ENCODE measurements at places on chromosomes 5 and 9. TPM values are rescaled to one million over a fixed set of nuclear protein-coding genes. Genes with fewer than 3 reads are reported as not detected.
A peak's percentile ranks its signal among the peaks of the same experiment; 100 is the strongest.

- H3K36me3 ChIP-seq = no peaks in the 10 kb centered on the region
- H3K27me3 ChIP-seq = no peaks in the 10 kb centered on the region
- DNase-seq = no peak
- H3K27ac ChIP-seq = no peak overlapping the region
- no peaks in the 10 kb centered on the region for H3K4me1 ChIP-seq
- no peak overlapping the region for H3K4me3 ChIP-seq
Measured at GRCh38 chr9:136278221-136278620, 25.7 kb downstream of the CCDC187 start.

- peaks cover 32% of the 10 kb centered on the region for H3K36me3 ChIP-seq
- H3K27ac ChIP-seq = peak overlapping the region; percentile 64
- H3K4me3 ChIP-seq = no peak overlapping the region
- no peak for DNase-seq
- H3K27me3 ChIP-seq = no peaks in the 10 kb centered on the region
Measured at GRCh38 chr5:143037071-143037470, 266.9 kb downstream of the ARHGAP26 start.

ECM2 gene
- total RNA-seq = not detected

DNA sequence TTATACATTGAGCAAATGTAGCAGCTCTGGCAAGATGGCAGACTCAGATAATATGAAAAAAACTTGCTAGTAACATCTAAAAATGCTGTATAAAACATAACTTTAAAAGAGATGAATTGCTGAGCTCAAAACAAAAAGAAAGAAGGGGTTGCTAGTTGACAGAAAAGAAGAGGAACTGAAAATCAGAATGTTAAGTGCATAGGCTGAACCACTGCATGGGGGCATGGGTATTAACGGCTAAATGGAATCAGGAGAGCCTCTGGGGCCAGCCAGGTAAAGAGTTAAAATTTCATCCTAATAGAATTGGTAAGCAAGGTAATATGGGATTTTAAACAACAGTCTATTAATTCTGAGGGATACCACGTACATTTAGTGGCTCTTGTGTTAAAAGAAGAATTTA is 146.8 kb downstream of the SMC2 start:
- H3K27ac ChIP-seq = no peak overlapping the region
- H3K27me3 ChIP-seq = no peaks in the 10 kb centered on the region
- no peaks in the 10 kb centered on the region for H3K36me3 ChIP-seq
- H3K4me3 ChIP-seq = no peak overlapping the region
- no peaks in the 10 kb centered on the region for H3K4me1 ChIP-seq
- no peak for DNase-seq

DNA sequence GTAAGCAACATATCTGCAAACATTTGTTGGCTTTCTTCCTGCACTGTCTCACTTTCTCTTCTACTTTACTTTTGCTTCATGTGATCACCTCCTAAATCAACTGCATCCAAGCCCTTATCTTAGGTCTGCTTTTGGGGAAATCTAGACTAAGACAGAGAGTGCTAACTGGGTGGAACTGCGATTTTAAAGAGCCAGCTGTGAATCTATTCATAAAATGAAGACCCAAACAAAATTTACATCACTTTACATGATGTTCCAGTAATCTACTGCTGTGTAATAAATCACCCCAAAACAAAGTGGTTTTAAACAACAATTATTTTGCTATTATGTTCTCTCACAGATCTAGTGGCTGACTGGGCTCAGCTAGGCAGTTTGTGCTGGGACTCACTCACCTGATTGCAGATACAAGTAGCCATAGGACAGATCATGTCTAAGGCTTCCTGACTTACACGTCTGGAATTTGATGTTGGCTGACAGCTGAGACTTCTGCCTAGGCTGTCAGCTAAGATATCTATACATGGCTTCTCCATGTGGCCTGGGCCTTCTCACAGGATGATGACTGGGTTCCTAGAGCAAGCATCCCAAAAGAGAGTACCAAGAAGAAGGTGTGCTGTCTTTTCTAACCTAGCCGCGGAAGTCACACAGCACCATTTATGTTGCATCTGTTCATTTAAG is 145.1 kb upstream of the TBCA start:
- H3K4me1 ChIP-seq = no peaks in the 10 kb centered on the region
- H3K27ac ChIP-seq = no peak overlapping the region
- peaks cover 5% of the 10 kb centered on the region for H3K27me3 ChIP-seq
- no peaks in the 10 kb centered on the region for H3K36me3 ChIP-seq

IFNE gene
- not detected for total RNA-seq

GRCh38 chr9:103999375-104000062 is 94.6 kb upstream of the SMC2 start:
- peaks cover 2% of the 10 kb centered on the region for H3K4me1 ChIP-seq
- H3K27me3 ChIP-seq = no peaks in the 10 kb centered on the region
- H3K36me3 ChIP-seq = no peaks in the 10 kb centered on the region
- DNase-seq = no peak
- no peak overlapping the region for H3K27ac ChIP-seq

DNA sequence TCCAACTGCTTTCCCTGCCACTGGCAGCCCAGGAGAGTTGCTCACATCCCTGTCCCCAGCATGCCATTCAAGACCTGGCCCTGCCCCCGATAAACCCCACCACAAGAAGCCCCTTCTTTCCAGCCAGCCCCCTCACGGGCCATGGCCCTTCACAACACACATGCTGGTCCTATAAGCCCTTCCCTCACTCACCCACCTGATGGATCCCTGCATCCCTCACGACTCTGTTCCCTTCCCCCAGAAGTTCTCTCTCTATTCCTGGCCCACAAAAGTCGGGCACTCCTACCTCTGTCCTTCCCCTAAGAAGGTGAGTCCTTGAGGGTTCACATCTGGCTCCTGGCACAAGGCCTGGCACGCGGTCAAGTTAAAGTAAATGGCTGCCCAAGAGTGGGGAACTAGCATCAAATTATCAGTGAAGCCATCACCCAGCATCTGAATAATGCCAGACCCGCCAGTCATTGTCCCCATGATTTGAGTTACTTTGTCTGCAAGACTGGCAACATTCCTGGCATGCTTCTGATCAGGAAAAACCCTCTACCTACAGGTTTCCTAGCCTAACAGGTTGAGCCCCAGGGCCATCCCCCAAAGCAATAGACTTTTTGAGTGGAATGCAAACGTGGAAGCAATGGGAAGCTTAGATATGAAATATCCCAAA is 65.9 kb downstream of the CRB2 start:
- no peak for DNase-seq
- no peak overlapping the region for H3K27ac ChIP-seq
- H3K4me3 ChIP-seq = no peak overlapping the region
- no peaks in the 10 kb centered on the region for H3K4me1 ChIP-seq

DNA sequence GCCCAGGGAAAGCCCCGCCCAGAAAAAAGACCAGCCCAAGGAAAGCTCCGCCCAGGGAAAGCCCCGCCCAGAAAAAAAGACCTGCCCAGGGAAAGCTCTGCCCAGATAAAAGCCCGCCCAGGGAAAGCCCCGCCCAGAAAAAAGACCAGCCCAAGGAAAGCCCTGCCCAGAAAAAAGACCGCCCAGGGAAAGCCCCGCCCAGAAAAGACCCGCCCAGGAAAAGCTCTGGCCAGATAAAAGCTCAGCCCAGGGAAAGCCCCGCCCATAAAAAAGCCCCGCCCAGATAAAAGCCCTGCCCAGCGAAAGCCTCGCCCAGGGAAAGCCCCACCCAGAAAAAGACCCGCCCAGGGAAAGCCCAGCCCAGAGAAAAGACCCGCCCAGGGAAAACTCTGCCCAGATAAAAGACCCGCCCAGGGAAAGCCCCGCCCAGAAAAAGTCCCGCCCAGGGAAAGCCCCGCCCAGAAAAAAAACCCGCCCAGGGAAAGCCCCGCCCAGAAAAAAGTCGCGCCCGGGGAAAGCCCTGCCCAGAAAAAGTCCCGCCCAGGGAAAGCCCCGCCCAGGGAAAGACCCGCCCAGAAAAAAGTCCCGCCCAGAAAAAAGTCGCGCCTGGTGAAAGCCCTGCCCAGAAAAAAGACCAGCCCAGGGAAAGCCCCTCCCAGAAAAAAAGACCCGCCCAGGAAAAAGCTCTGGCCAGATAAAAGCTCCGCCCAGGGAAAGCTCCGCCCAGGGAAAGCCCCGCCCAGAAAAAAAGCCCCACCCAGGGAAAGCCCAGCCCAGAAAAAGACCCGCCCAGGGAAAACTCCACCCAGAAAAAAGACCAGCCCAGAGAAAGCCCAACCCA is 11.9 kb downstream of the GRIN1 start:
- H3K27ac ChIP-seq = peak overlapping the region; percentile 30
- DNase-seq = peak; percentile 52
- H3K27me3 ChIP-seq = peaks cover 8% of the 10 kb centered on the region
- peaks cover 4% of the 10 kb centered on the region for H3K4me1 ChIP-seq

GPX3 gene
- total RNA-seq = not detected

All from activated T-helper 2 cell treated with anti-CD3 and anti-CD28 coated beads, Interferon-gamma antibody, Interleukin-2, Interleukin-4, amounts not matched to agents 10 μg/mL and 5 μg/mL and 100 μg/mL, durations not matched to agents 14 hours and 24 hours and 36 hours (primary cell).